Nucleus accumbens (tissue), 56 donors: ENCODE measurements at places on chromosomes 1 and 21.
A peak's percentile ranks its signal among the peaks of the same experiment; 100 is the strongest.

DNA sequence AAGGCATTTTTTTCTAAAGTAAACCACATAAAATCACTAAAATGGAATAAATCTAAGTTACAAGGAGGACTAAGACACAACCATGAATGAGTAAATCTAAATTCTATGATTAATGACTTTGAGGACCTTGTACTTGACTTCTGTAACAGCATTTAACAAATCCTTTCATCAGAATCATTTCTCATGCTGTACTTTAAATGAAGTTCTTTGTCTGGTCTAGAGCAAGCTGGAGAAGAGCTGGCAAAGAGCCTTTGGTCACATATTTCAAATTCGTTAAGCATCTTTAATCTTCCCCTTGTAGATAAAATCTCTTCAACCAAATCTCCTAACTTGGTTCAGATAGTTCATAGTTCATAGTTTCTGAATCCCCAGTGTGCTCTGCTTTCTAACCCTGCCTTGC, 405.4 kb downstream of the PTPRC start:
- DNase-seq: no peak

DNA sequence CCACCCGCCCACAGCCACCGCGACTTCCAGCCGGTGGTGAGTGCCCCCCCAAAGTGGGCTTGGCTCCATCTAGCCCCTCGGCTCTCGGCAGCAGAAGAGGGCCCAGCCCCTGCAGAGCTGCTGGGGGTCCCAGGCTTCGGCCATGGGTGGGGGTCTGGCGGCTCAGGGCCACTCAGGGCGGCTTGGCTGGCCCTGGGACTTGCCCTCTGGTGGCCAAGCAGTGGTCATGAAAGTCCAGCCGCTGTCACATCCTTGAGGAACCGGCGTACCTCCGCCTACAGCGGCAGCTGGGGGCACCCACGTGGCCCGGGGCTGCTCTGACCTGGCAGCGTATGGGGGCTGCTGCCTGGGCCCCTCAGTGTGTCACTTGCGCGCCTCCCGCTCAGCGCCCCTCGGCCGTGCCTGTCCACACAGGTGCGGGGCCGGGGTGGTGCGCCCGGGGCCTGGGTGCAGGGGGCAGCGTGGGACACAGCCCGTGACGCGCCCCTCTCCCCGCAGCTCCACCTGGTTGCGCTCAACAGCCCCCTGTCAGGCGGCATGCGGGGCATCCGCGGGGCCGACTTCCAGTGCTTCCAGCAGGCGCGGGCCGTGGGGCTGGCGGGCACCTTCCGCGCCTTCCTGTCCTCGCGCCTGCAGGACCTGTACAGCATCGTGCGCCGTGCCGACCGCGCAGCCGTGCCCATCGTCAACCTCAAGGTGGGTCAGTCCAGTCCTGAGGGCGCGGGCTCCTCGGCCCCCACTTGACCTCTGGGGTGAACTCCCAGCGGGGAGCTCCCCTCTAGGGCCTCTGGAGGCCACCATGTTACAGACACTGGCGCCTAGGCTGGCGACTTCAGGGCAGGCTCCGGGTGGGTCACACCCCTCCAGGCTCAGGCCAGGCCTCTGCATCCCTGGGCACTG, 32.4 kb downstream of the SLC19A1 start:
- no peak for DNase-seq

DNA sequence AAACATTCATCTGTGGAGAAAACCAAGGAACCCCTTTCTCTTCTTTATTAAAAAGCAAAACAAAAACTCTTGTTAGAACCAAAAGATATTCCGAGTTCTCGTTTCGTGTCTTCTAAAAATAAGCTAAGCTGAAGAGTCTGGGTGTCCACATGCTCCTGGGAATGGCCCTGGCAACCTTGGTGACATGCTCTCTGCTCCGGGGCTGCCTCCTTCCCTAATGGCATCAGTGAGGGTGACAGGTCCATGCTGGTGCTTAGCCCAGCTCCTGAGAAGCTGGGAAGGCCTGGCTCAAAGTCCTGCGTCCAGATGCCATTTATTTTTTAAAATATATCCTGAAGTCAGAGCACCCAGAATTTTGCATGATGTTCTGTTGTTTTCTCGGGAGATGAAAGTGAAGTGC, 24.6 kb upstream of the TRAPPC10 start:
- no peak for DNase-seq

DNA sequence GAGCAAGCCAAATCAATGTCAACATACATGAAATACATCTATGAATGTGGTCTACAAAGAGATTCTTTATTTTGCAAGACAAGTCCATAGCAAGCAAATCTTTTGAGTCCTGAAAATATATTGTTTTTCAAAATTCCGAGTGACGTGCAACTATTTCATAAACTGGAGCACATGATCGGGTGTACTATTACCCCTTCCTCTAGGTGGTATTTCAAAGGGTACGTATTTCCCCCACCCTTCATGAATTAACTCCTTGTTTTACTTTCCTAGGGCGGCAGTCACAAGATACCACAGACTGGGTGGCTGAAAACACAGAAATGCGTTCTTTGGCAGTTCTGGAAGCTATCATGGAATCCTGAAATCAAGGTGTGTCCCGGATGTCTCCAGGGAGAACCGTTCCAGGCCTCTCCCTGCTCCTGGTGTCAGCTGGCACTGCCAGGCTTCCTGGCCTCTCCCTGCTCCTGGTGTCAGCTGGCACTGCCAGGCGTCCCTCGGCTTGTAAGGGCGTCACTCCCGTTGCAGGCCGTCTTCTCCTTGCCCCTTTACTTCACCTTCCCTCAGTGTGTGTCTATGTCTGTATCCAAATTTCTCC, 55.3 kb downstream of the RIPK4 start:
- DNase-seq: no peak

- DNase-seq: no peak
Measured at GRCh38 chr1:37545019-37545418, 9.1 kb downstream of the SNIP1 start.

- DNase-seq: no peak
Measured at GRCh38 chr1:179968994-179969919, 14.6 kb downstream of the CEP350 start.

- peak; percentile 42 for DNase-seq
Measured at GRCh38 chr21:40841524-40842196, 5.3 kb downstream of the DSCAM start.

GRCh38 chr1:22207511-22208267, 64.8 kb upstream of the WNT4 start:
- DNase-seq: no peak

- DNase-seq: no peak
Measured at GRCh38 chr1:212691561-212692071, 8.0 kb downstream of the BATF3 start.
